ENCODE measurements at places on chromosomes 12 and 14. TPM values are rescaled to one million over a fixed set of nuclear protein-coding genes. Genes with fewer than 3 reads are reported as not detected.

- DNase-seq = no peak
- H3K4me3 ChIP-seq = no peak within 1 kb of the TSS
- no peak within 1 kb of the TSS for H3K27ac ChIP-seq
Measured at GRCh38 chr12:52493172-52493571, at the start of gene KRT6A. KRT6A (minus strand) TSS chr12:52493257; CDS start chr12:52493188, 69 bp downstream.

DNA sequence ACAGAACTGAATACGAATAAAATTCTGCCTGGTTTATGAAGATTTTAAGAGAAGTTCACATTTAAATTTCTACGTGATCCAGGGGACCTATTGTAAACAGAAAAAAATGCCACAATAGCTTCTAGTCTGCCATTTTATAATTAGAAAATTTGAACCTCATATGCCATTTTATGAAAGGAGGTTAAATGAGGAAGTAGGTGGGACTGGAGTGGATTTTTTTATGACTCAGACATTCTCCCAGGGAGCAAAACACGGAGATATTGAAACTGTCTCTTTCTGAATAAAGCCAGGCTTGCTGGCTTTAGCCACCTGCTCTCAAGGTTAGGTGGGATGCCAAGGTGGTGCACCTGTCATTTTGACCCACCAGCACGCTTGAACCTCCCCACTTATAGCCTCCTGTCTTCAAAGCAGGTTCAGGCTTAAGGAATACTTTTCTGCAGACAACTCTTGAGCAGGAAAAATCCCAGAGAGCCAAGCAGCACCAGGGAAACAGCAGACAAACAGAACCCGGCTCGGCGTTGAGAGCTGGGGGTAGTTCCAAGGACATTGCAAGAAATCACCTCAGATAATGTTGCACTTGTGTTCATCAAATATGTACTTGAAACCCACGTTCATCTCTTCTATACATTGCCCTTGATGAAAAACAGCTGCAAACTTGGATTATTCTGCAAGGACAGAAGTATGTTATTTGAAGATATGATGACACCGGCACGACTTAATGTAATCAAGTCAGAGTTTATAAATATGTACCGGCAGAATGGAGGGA lies 203.7 kb downstream of the PPM1H start:
- H3K4me3 ChIP-seq = no peak overlapping the region
- no peak for DNase-seq
- peaks cover 3% of the 10 kb centered on the region for H3K27me3 ChIP-seq
- peaks cover 11% of the 10 kb centered on the region for H3K4me1 ChIP-seq
- H3K36me3 ChIP-seq = no peaks in the 10 kb centered on the region

DNA sequence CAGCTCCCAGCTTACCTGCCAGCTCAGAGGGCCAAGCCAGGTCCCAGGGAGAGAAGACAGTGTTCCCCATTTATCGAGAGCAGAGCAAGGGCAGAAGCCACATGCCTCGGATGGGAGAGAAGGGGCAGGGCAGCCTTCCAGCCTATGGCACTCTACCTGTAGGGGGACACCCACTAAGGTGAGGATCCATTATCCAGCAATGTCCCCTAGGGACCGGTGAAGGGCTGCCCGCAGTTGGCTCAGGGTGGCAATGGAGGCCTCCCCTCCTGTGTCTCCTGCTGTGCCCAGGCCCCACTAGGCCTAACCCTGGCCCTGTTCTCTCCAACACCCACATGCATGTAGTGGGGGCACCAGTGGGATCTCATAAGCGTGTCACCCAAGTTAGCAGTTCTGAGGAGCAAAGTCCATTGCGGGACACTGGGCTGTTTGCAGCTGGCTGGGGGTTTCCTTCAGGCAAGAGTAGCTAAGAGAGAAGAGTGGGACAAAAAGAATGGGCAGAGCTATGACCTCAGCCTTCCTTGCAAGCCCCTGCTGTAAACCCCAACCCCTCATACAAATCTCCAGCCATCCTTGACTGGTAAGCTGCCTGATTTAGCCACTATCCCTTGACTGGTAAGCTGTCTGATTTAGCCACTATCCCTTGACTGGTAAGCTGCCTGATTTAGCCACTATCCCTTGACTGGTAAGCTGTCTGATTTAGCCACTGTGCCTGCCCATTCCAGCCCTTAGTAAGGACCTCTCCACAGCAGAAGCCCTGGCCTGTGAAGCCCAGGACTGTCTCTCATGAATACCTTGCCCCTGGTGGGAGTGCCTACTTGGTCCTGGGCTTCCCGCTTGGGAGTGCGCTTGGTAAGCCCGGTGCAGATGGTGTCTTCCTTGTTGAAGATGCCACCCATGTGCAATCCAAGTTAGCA lies 5.2 kb upstream of the ASB2 start:
- H3K27me3 ChIP-seq = no peaks in the 10 kb centered on the region
- peaks cover 35% of the 10 kb centered on the region for H3K4me1 ChIP-seq
- no peak overlapping the region for H3K4me3 ChIP-seq
- no peak for DNase-seq
- H3K36me3 ChIP-seq = peaks cover 12% of the 10 kb centered on the region

DNA sequence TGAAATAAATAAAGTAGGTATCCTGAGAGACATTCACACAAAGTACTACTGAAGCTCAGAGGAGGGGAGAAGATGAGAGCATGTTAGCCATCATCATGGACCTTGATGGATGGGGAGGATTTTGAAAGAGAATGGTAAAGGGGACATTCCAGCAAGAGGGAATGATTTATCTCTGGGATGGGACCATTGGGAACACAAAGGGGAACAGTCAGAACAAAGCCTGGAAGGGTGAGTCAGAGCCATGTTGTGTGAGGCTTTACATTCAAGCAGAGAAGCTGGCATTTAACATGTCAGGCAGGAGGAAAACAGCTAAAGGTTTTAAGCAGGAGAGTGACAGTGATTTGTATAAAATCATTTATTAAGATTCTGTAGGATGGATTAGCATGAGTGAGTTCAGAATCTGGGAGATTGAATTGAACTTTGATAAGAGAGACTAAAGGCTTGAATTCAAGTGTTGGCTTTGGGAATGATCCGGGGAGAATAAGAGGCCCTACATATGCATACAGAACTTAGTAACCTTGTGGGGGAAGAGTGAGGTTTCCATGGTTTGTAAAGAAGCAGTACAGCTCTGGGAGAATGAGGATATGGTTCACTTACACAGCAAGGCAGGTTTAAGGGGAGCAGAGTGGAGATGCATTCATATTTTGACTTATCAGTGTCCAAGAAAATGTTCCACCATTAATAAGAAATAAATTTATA lies 174.4 kb downstream of the SYT10 start:
- H3K4me3 ChIP-seq = no peak overlapping the region
- DNase-seq = no peak
- no peaks in the 10 kb centered on the region for H3K4me1 ChIP-seq
- H3K27ac ChIP-seq = no peak overlapping the region
- no peaks in the 10 kb centered on the region for H3K36me3 ChIP-seq

GRCh38 chr14:103880348-103881267 lies 33.2 kb upstream of the PPP1R13B start:
- H3K27ac ChIP-seq = no peak overlapping the region
- no peaks in the 10 kb centered on the region for H3K36me3 ChIP-seq
- H3K4me3 ChIP-seq = no peak overlapping the region
- H3K4me1 ChIP-seq = peaks cover 9% of the 10 kb centered on the region
- no peaks in the 10 kb centered on the region for H3K27me3 ChIP-seq
- DNase-seq = no peak

DNA sequence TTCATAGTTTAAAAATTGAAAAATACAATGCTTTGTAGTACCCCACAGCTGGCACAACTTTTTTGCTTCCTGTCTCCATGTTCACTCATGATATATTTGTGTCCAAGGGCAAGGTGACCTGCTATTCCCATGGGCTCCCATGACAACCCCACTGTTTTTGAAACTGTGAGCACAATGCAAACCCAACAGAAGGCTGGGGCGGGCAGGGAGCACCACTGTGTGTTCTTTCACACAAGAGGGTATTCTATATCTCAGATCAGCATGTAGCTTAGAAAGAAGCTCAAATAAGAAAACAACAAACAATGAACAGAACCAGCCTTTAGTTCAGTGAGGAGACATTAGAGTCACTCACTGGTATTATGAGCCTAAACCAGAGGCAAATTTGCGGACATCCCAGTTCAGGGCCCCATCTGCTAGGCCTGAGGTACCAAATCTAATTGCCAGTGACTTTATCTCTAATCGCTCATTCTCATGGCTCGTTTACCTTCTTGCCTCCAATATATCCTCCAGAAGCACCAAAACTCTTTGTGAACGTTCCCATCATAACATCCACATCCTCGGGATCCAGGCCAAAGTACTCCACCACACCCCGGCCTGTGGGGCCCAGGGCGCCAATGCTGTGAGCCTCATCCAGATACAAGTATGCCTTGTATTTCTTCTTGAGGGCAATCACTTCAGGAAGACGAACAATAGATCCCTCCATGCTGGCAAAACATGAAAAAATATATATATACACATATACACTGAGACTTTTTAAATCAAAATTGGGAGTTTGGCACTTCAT lies 56.4 kb upstream of the ISM2 start:
- no peak overlapping the region for H3K27ac ChIP-seq
- peaks cover 46% of the 10 kb centered on the region for H3K36me3 ChIP-seq
- H3K4me3 ChIP-seq = no peak overlapping the region
- H3K27me3 ChIP-seq = no peaks in the 10 kb centered on the region

GRCh38 chr12:94954029-94954685 lies 49.3 kb downstream of the NDUFA12 start:
- H3K36me3 ChIP-seq = no peaks in the 10 kb centered on the region
- H3K27ac ChIP-seq = no peak overlapping the region
- DNase-seq = no peak
- peaks cover 23% of the 10 kb centered on the region for H3K27me3 ChIP-seq
- H3K4me3 ChIP-seq = no peak overlapping the region

DNA sequence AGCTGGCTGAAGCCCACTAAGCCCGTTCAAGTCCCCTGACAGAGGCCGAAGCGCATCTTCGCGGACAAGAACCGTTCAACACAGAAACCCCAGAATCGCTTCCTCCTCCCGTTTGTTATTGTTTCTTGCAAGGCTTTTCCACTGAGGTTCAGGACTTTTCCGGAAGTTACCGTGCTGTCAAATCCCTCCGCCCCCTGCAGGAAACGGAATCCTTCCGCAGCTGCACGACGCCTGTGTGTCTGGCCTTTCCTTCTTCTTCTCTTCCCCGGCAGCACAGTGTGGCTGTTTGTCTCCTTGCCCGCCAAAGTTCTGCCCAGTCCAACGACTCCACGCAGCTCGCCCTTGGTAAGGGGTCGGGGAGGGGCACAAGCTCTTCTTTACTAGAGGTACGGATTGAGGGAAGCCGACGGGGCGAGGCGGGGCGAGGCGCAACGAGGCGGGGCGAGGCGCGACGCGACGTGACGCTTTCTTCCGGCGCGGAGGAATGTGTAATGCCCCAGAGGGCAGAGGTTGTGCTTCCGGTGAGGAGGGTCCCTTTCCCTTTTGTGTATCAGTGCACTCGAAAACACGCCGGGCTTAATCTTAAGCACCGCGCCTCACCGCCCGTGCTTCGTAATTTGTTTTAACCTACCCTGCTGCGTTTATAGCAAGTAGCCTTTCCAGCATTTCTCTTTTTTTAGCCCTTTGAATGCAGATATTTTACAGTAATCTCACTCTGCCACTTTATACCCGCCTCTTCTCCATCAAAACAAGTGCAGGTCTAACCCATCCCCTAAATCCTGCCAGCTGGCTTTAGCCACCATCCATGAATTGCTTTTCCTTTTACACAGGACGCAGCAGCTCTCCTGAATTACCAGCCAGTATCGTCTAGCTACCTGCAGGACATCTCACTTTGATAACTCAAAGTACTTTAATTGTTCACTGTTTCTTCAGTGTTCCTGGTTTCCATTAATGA lies at the start of gene KDM5A:
TSS of gene KDM5A (minus strand) at position 179 of the 955 bp plus-strand sequence. CDS start 229 bp downstream, outside the sequence.
- H3K27me3 ChIP-seq = no peaks in the 10 kb centered on the region
- H3K4me3 ChIP-seq = peak within 1 kb of the TSS; percentile 90
- peak within 1 kb of the TSS; percentile 98 for H3K27ac ChIP-seq
- H3K36me3 ChIP-seq = peaks cover 31% of the 10 kb centered on the region

- DNase-seq = no peak
- H3K27ac ChIP-seq = no peak overlapping the region
- peaks cover 1% of the 10 kb centered on the region for H3K4me1 ChIP-seq
- H3K4me3 ChIP-seq = no peak overlapping the region
- peaks cover 22% of the 10 kb centered on the region for H3K27me3 ChIP-seq
Measured at GRCh38 chr14:61213920-61214319, 67.2 kb downstream of the TMEM30B start.

- H3K27ac ChIP-seq = no peak overlapping the region
- DNase-seq = no peak
- H3K36me3 ChIP-seq = no peaks in the 10 kb centered on the region
- H3K4me3 ChIP-seq = no peak overlapping the region
Measured at GRCh38 chr12:93908846-93909567, 231.8 kb downstream of the CRADD start.

DNA sequence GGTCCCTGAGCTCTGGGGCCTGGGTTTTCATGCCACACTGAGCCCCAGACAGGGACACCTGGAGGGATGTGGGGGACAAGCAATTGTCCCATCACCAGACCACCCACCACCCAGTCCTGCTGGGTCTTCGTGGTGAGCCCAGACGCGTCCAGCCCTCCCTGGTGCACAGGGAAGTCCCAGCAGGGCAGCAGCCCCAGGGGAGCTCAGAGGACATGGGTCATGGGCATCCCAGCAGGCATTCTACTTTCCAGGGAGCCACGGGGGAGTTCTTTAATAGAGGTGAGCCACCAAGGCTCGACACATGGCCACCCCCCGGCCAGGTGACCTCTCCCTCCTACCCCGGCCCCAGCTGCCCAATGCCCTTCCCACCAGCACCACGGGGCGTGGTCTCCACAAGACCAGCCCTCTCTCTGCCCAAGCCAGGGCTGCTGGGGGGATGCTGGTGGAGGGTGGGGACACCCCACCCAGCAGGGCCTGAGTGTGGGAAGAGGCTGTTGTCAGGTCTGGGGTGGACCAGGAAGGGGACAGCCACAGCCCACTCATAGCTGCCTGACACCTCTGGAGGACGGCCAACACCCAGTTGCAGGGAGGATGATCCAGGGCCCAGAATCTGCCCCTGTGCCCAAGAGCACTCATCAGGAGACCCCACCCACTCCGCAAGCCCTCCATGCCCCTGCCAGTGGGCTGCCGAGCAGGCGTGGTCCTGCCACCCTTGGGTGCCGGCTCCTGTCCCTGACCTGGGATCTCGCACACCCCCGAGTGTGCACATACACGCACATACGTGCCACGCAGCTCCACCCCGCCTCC lies 14.1 kb downstream of the AKT1 start:
- no peak overlapping the region for H3K27ac ChIP-seq
- no peak for DNase-seq
- peaks cover 12% of the 10 kb centered on the region for H3K36me3 ChIP-seq
- H3K4me1 ChIP-seq = peaks cover 2% of the 10 kb centered on the region
- H3K27me3 ChIP-seq = no peaks in the 10 kb centered on the region

REP15 gene
- total RNA-seq = not detected

NEUROD4 gene
- total RNA-seq = not detected

NPAS3 gene
- not detected for total RNA-seq

IGF1 gene
- 0.48 TPM for total RNA-seq

TAS2R8 gene
- total RNA-seq = not detected

All from activated CD4-positive, alpha-beta memory T cell treated with anti-CD3 and anti-CD28 coated beads, Interleukin-2, amount 10 ng/mL, durations not matched to agents 7 days and 5 days (primary cell).